Neural crest cell (in vitro differentiated cells): ENCODE measurements at places on chromosomes 7 and 10.

GRCh38 chr7:52992479-52993162, 42.8 kb upstream of the POM121L12 start:
- DNase-seq = no peak
- no peaks in the 10 kb centered on the region for H3K27me3 ChIP-seq
- no peak overlapping the region for H3K4me3 ChIP-seq

- H3K27ac ChIP-seq = no peak overlapping the region
- H3K27me3 ChIP-seq = no peaks in the 10 kb centered on the region
- no peak overlapping the region for H3K4me3 ChIP-seq
- H3K36me3 ChIP-seq = no peaks in the 10 kb centered on the region
Measured at GRCh38 chr10:132237871-132238270, 51.1 kb downstream of the DPYSL4 start.

GRCh38 chr10:119659951-119660350, 8.8 kb downstream of the BAG3 start:
- H3K4me3 ChIP-seq = no peak overlapping the region
- H3K27ac ChIP-seq = no peak overlapping the region
- H3K36me3 ChIP-seq = no peaks in the 10 kb centered on the region
- H3K27me3 ChIP-seq = no peaks in the 10 kb centered on the region
- no peak for DNase-seq
- peaks cover 49% of the 10 kb centered on the region for H3K4me1 ChIP-seq

DNA sequence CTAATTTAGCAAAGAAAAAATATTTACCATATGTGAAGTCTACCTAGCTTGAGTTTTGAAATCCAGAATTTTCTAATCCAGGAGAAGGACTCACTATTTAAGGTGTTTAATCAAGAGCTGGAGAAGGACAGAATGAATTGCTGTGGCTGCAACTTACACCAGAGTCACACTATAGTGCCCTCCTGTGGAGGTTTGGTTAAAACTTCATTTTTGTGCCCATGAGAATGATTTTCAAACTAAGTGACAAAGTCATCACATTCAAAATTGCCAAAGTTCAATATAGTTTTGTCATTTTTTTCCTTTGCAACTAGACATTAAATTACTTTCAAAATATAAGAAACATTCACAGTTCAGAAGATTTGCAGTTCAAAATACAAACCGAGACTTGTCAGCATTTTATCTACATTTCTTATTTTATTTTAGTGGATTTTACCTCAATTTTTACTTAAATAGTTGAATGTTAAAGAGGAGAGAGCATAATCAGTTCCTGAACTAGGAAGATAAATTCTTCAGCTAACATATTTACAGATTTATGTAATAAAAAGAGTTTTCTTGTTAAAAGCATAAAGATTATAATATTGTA, 70.7 kb downstream of the CABCOCO1 start:
- no peaks in the 10 kb centered on the region for H3K36me3 ChIP-seq
- no peaks in the 10 kb centered on the region for H3K27me3 ChIP-seq
- no peak overlapping the region for H3K4me3 ChIP-seq
- peak; percentile 27 for DNase-seq

GRCh38 chr7:38840736-38841460, 68.1 kb downstream of the VPS41 start:
- H3K4me1 ChIP-seq = peaks cover 5% of the 10 kb centered on the region
- H3K27me3 ChIP-seq = no peaks in the 10 kb centered on the region
- H3K4me3 ChIP-seq = no peak overlapping the region
- no peak for DNase-seq

DNA sequence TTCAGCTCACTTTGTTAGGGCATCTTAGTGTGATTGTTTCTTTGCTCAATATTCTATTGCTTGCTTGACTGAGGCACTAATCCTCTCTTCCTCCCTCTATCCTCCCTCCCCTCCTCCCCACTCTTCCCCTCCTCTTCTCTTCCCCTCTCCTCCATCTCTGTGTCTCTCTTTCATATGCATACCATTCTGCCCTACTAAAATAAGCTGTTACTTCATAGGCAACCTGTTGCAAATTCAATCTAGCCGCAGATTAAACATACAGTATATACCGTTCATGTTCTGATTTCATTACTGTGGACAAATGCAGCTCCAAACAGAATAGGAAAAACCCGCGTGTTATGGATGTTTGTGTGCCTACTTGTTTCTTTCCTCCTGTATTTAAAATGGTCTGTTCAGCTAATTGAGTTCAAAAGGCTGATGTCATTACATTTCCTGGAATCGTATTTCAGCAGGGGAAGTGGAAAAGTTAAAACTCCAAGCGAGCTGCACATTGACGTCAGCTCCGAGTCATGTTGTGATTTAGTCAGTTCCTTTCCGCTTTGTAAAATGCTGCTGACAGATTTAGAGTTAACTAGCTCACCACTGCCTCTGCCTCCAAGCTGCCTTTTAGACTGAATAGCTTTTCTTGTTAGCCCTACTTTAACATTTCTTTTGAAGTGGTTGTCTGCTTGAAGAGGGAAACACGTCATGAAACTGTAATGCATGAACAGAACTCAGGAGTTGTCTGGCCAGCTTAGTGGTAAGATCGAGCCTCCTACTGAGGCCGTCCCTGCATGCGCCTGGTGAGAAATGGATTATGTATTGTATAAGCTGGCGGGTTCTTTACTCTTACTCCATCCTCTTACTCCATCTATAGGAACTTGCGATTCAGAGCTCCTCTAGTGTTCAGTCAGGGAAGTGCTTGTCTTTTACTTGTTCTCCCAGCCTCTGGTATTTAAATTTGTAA, 69.0 kb downstream of the CREM start:
- H3K4me3 ChIP-seq = peak overlapping the region; percentile 92
- H3K4me1 ChIP-seq = peaks cover 37% of the 10 kb centered on the region
- H3K27me3 ChIP-seq = no peaks in the 10 kb centered on the region
- peak overlapping the region; percentile 97 for H3K27ac ChIP-seq
- DNase-seq = peak; percentile 46
- H3K36me3 ChIP-seq = peaks cover 10% of the 10 kb centered on the region

GRCh38 chr10:129968853-129969183, 4.7 kb upstream of the EBF3 start:
- peaks cover 38% of the 10 kb centered on the region for H3K4me1 ChIP-seq
- peak overlapping the region; percentile 41 for H3K4me3 ChIP-seq
- no peaks in the 10 kb centered on the region for H3K36me3 ChIP-seq
- DNase-seq = peak; percentile 84
- H3K27ac ChIP-seq = no peak overlapping the region

- no peaks in the 10 kb centered on the region for H3K27me3 ChIP-seq
- H3K36me3 ChIP-seq = peaks cover 6% of the 10 kb centered on the region
- DNase-seq = peak; percentile 36
- peaks cover 43% of the 10 kb centered on the region for H3K4me1 ChIP-seq
- no peak overlapping the region for H3K4me3 ChIP-seq
Measured at GRCh38 chr7:152076324-152076821, 50.9 kb downstream of the GALNT11 start.

DNA sequence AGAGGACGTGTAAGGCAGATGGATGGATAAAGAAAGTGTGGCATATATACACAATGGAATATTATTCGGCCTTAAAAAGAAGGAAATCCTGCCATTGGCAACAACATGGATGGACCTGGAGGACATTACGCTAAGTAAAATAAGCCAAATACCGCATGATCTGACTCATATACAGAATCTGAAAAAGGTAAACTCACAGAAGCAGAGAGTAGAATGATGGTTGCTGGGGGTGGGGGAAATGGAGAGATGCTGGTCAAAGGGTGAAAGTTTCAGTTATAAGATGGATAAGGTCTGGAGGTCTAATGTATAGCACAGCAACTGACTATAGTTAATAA, 36.3 kb downstream of the AFAP1L2 start:
- H3K27ac ChIP-seq = peak overlapping the region; percentile 35
- no peaks in the 10 kb centered on the region for H3K27me3 ChIP-seq
- no peak overlapping the region for H3K4me3 ChIP-seq
- H3K4me1 ChIP-seq = peaks cover 33% of the 10 kb centered on the region
- DNase-seq = no peak
- peaks cover 11% of the 10 kb centered on the region for H3K36me3 ChIP-seq

GRCh38 chr7:110061387-110061786, 1029.5 kb upstream of the LRRN3 start:
- H3K27ac ChIP-seq = no peak overlapping the region
- no peak overlapping the region for H3K4me3 ChIP-seq

- no peaks in the 10 kb centered on the region for H3K36me3 ChIP-seq
- DNase-seq = no peak
- H3K4me1 ChIP-seq = peaks cover 10% of the 10 kb centered on the region
- H3K4me3 ChIP-seq = no peak overlapping the region
- H3K27ac ChIP-seq = no peak overlapping the region
Measured at GRCh38 chr10:98458809-98459784, 12.4 kb upstream of the HPS1 start.

GRCh38 chr10:78634389-78634815, 434.4 kb upstream of the ZMIZ1 start:
- H3K36me3 ChIP-seq = no peaks in the 10 kb centered on the region
- H3K4me1 ChIP-seq = peaks cover 9% of the 10 kb centered on the region
- peak overlapping the region; percentile 7 for H3K27ac ChIP-seq
- no peak overlapping the region for H3K4me3 ChIP-seq

- peaks cover 5% of the 10 kb centered on the region for H3K27me3 ChIP-seq
- H3K36me3 ChIP-seq = no peaks in the 10 kb centered on the region
- no peak overlapping the region for H3K27ac ChIP-seq
- H3K4me1 ChIP-seq = peaks cover 12% of the 10 kb centered on the region
- H3K4me3 ChIP-seq = no peak overlapping the region
Measured at GRCh38 chr10:4120096-4120853, 335.3 kb upstream of the KLF6 start.

DNA sequence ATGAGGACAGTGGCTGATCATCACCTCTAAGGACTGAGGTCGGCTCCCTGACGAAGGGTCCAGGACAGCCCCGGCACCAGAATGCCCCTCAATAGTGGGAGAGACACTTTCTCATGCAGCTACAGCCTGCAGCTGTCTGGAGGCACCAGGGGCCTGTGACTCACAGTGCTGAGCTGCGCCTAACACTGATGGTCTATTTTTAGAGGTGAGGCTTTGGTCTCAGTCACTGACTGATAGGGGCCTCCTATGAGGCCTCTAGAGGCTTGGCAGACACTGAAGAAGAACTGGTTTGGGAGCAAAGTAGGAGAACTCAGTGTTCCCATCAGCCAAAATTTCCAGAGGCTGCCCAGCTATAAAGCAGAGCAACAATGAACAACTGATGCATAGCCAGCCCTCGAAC, 130.1 kb downstream of the COBL start:
- no peaks in the 10 kb centered on the region for H3K36me3 ChIP-seq
- DNase-seq = no peak
- no peak overlapping the region for H3K27ac ChIP-seq
- H3K4me1 ChIP-seq = no peaks in the 10 kb centered on the region
- no peaks in the 10 kb centered on the region for H3K27me3 ChIP-seq

- no peaks in the 10 kb centered on the region for H3K36me3 ChIP-seq
- no peak overlapping the region for H3K27ac ChIP-seq
- H3K4me3 ChIP-seq = no peak overlapping the region
- no peak for DNase-seq
- H3K4me1 ChIP-seq = no peaks in the 10 kb centered on the region
- H3K27me3 ChIP-seq = peaks cover 28% of the 10 kb centered on the region
Measured at GRCh38 chr10:93149761-93150160, 76.1 kb downstream of the CYP26A1 start.

- H3K36me3 ChIP-seq = no peaks in the 10 kb centered on the region
- no peak for DNase-seq
- H3K4me1 ChIP-seq = peaks cover 28% of the 10 kb centered on the region
- H3K27ac ChIP-seq = no peak overlapping the region
Measured at GRCh38 chr10:72043016-72043834, 45.1 kb downstream of the SPOCK2 start.

- peak overlapping the region; percentile 7 for H3K4me3 ChIP-seq
- no peaks in the 10 kb centered on the region for H3K27me3 ChIP-seq
- H3K27ac ChIP-seq = peak overlapping the region; percentile 92
Measured at GRCh38 chr7:132250480-132251326, 325.6 kb downstream of the PLXNA4 start.

- no peak overlapping the region for H3K27ac ChIP-seq
- H3K36me3 ChIP-seq = no peaks in the 10 kb centered on the region
- H3K27me3 ChIP-seq = no peaks in the 10 kb centered on the region
- H3K4me1 ChIP-seq = peaks cover 30% of the 10 kb centered on the region
- no peak for DNase-seq
Measured at GRCh38 chr10:115998301-115998700, 274.7 kb downstream of the GFRA1 start.

DNA sequence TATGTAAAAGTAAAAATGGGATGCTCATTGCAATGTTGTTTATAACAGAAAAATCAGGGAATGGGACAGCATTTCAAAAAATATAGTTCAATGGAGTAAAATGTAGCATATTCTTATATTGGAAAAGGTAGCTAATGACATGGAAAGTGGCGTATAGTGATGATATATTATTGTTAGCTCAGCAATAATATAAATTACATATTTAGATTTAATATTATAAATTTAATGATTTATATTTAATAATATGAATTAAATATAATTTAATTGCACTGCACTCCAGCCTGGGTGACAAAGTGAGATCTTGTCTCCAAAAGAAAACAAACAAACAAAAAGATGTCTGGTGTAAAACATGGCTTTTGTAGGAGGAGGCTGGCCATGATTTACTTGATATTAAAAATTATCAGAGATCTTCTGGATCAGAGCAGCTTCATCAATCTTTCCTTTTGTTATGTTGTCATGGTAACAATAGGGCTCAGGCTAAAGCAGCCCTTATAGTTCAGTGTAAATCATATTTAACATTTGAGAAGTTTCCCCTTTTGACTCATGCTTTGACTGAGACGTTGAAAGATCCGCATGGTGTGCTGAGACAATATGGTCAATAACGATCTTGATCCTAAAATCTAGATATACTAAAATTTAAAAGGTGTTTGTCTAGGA, 23.2 kb downstream of the OR6B1 start:
- H3K27ac ChIP-seq = no peak overlapping the region
- H3K36me3 ChIP-seq = no peaks in the 10 kb centered on the region
- no peak overlapping the region for H3K4me3 ChIP-seq

GRCh38 chr10:97590082-97590747, 694 bp downstream of the C10orf62 start:
- H3K36me3 ChIP-seq = no peaks in the 10 kb centered on the region
- H3K4me3 ChIP-seq = no peak overlapping the region
- H3K27ac ChIP-seq = peak overlapping the region; percentile 75
- no peak for DNase-seq
- no peaks in the 10 kb centered on the region for H3K27me3 ChIP-seq

DNA sequence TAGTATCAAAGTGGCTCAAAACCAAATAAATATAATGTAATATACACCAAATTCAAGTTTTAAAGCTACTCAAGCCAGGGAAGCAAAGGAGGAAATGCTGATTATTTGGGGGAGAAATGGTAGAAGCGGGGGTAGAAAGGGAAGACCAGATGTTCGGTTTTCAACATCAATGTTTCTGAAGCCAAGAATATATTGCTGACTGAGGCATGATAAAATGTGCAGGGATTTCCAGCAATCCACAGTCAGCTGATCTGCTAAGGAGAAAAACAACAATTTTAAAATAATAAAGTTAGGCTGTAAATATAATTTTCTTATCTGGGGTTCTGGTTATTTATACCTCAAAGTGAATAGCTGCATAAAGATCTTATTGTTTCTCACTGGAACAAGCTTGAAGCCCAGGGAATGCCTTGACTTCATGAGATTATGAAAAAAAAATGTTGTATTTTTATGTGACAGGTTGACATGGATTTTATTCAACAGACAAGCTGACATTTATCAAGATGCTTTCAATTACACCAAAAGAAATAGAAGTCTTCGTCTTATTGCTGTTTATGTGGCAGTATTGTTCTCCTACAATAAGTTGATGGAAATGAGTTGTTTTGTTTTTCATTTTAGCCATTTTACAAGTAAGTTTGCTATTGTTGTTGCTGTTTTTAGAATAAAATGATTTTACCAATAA, 28.6 kb upstream of the BMPER start:
- no peak overlapping the region for H3K4me3 ChIP-seq
- no peak for DNase-seq
- no peaks in the 10 kb centered on the region for H3K27me3 ChIP-seq
- no peak overlapping the region for H3K27ac ChIP-seq
- H3K4me1 ChIP-seq = no peaks in the 10 kb centered on the region
- H3K36me3 ChIP-seq = no peaks in the 10 kb centered on the region
